Astrocyte of the hippocampus (primary cell): ENCODE measurements at places on chromosomes 1 and 21.
A peak's percentile ranks its signal among the peaks of the same experiment; 100 is the strongest.

- DNase-seq, result peak; percentile 8
Observed at GRCh38 chr1:62439652-62440371, 3.0 kb downstream of the USP1 start.

DNA sequence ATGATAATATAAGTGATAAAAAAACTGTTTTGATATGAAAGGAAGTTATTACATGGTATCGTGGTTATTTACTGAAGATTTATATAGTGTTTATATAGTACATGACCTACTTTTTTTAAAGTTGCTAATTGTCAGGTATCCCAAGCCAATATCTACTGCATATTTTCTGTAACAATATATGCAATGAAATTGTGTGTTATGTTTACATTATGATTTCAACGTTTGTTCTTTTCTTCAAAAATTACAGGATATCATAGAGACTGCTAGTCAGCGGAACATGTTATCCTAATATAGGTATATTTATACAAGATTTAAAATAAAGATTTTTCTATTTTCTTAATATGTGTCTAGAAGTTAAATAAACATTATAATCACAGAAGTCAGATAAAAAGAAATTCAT, 167.5 kb upstream of the DPYD start:
- no peak for DNase-seq

DNA sequence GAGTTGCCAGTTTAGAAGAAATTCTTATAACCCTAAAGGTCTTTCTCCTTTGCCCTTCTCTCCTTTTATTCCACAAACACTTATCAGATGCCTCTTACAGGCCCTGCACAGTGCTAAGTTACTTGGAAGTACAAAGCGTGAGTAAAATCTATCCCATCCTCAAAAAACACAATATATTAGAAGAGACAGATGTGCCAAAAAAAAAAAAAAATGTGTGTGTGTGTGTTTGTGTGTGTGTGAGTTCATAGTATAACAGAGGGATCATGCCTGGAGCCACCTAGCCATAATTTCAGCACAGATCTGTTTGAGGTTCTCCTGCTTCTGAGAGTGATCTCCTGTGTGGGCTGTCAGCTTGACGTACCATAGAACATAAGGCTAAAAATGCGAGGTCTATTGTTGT, 5.0 kb downstream of the FAM20B start:
- no peak for DNase-seq

DNA sequence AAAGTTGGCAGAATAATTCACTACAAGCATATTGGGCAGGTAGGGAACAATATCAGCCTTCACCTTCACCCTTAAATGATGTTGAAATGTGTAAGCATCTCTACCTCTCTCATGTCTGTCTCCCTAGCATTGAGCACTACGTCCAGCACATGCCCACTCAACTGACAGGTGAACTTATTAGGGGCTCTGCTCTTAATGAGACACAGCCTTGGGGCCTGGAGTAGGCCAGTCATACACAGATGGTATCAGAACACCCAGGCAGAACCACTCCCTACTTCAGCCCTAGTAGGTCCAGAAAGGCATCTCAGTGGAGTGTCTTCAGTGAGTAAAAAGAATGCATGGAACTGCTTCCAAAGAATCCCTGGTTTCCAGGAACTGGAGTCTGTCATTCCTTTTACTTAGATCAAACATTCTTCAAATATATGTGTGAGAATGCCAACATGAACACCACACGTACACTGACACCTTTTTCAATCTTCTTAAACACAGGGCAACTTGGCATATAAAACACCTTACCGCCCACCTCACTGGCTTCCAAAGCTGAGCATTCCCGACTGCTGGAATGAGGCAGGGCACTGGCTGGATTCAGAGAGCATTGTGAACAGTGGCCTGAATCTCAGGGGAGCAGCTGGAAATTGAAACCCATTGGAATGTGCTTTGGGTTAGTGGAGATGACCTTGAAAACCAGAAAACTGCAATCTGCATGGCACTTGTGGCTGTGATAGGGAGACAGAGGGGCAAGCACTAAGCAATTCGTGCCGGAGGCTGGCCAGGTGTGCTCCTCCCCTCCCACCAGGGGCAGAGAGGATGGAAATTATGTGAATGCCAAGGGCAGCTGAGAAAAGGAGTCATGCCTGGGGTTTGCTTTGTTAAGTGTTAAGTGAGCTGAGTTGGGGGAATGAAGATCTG, 24.2 kb upstream of the HSD3B1 start:
- DNase-seq, result no peak

- DNase-seq, result peak; percentile 12
Observed at GRCh38 chr1:203475012-203475981, at the start of gene PRELP. Gene PRELP (plus strand): TSS chr1:203475806. CDS start chr1:203483185, 7,379 bp downstream.

DNA sequence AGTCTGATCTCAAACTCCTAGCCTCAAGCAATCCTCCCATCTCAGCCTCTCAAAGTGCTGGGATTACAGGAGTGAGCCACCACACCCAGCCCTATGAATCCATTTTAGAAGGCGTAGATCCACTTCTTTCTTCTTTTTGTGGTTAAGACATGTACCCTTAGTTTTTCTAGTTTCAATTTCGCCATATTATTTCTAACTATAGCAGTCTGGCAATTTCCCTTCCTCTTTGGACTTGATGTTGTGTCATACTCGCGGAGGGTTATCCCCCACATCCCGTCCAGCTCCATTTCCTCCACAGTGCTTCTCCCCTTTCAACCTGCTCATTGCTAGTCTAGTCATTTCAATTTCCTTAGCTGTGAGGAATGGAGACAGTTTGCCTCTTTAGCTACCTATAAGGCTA, 5.2 kb upstream of the LRRC8D start:
- no peak for DNase-seq

DNA sequence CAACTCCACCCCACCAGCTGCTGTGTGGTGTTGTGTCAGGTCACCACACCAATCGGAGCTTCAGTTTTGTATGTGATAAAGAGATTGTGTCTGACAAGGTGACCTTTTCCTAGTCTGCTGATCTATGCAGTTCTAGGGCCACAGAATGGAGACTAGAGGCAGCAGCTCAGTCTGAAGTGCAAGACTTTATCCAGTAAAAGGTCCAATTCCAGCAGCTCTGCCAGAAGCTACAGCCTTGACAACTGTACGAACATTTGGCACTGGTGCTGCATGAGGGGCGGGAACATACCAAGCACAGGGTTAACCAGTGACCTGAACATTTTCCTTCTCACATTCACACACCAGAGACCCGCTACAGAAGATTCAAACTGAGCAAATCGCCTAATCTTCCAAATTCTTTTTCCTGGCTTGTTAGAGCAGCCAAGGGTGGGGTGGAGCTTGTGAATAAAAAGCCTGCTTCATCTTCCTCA, 9.3 kb downstream of the FMO1 start:
- peak; percentile 41 for DNase-seq

GRCh38 chr1:159983681-159984080, 29.6 kb upstream of the SLAMF9 start:
- DNase-seq, result no peak

DNA sequence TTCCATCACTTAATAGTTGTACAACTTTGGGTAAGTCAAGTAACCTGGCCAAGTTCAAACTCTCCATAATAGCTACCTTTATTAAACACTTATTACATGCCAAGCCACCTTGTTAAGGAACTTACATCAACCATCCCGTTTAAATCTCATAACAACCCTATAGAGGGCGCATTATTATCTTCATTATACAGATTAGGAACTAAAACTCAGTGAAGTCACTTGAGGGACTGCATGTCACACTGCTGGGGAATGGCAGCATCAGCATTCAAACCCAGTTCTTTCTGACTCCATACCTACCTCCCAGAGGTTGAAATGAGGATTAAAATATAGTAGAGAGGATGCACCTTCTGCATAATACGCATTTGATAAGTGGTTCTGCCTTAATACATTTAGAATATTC, 47.1 kb upstream of the PLA2G2C start:
- DNase-seq, result no peak

DNA sequence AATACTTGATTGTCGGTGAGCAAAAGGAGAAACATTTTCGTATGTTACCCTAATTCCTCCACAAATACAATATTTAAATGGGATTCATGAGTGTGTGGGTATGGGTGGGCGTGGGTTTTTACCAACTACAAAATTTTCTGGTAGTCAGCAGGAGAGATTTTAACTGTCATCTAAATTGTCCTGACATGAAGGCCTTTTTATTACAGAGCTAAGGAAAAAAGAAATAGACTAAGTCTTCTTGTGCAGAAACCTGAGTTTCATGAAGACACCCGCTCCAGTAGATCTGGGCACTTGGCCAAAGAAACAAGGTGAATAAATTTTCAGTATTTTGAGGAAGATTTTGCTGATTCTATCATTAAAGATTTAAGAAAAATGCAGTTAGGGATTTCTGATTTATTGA, 752 bp downstream of the RGS18 start:
- no peak for DNase-seq

DNA sequence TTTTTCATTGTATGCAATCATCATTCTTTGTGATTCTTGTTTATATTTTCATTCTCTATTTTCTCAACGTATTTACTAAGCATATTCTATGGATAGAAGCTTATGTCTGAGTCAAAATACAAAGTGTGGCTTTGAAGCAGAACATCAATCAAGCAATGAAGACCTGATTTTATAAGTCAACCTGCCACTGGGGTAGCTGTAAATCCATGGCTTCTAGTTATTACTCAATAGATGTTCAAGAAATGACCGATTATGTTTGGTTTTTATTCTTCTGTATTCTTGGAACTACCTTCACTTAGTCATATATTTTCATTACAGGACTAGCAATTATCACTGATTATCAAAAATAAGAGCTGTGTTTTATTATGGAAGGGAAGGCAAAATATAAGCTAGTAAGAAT, 20.5 kb upstream of the PTGS2 start:
- no peak for DNase-seq

DNA sequence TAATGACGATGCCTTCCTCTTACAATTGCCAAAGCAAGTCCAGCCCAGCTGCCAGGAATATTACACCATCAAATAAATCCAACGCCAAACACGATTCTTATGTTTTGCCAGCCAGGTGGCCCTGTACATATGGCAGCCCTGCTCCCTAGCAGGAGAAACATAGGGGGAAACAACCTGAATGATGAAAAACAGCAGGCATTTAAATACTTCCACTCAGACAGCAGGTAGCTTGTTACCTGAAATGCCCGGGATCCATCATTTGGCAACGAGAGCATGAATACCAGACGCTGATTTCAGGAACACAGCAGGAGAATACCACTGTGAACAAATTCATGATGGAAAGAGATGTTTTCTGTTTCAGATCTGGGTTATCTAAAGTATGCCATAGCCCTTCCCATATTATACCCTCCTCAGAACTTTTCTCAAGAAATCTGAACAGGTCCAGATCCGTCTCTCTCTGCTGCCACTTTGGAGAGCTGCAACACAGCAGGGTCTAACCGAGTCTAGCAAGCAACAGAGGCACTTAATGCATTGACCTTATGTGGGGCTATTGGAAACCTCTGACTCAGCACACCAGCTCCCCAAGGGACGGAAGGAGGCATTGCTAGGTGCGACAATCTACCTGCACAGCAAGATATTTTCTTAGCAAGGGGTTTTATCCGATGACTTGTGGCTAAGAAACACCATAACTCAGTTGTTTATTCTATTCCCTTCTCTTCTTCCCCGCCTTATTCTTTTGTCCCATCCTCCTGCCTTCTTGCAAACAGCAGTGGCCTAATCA, 166.3 kb downstream of the BARHL2 start:
- DNase-seq, result no peak

- DNase-seq, result peak; percentile 65
Observed at GRCh38 chr1:60903591-60903990, 178.8 kb upstream of the NFIA start.

- DNase-seq, result no peak
Observed at GRCh38 chr1:18408656-18409370, 71.9 kb upstream of the KLHDC7A start.

DNA sequence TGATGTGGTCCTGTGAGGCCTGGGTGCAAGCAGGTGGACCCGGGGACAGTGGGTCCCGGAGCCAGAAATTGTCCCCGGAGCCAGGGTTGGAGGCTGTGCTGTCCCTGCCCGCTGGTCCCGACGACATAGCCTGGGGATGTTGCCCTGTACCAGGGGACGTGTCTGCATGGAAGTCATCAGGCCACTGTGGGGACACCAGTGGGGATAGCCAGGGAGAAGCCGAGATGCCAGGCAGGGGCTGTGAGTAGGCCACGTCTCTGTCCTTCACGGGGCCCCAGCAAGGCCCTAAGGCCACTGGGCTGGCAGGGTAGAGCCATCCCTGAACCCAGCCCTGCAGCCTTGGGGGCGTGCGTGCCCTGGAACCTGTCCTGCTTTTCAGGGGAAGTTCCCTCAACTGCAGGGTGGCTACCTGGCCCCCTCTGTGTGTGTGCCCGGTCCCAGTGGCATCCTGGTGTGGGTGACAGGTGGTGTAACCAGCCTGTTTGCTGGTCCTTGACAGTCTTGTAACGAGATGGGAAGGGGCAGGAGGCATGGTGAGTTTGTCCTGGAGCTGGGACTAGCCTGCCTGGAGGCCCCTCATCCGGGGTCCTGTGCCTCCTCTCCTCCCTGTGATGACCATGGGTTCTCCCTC, 73.2 kb downstream of the OBSCN start:
- DNase-seq, result no peak

- DNase-seq, result no peak
Observed at GRCh38 chr1:200266871-200267270, 143.0 kb downstream of the ZNF281 start.

GRCh38 chr1:24756395-24756794, 11.1 kb downstream of the CLIC4 start:
- DNase-seq, result no peak

DNA sequence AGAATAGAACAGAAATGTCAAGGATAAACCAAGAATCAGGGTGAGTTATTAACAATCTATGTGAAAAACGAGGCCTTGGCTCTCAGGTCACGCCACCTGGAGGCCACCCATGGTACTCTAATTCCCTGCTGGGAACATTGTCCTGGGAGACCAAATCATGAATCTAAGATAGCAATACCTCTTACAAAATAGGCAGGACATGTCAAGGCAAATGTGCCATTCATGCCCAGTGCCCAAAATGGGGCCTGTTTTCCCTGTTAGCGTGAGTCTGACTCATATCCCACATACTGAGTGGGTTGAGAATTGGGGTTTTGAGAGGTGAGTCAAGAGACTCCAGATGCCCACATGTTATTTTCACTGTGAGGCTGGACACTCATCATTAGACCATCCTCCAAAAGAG, 380.8 kb downstream of the HHIPL2 start:
- DNase-seq, result peak; percentile 67

DNA sequence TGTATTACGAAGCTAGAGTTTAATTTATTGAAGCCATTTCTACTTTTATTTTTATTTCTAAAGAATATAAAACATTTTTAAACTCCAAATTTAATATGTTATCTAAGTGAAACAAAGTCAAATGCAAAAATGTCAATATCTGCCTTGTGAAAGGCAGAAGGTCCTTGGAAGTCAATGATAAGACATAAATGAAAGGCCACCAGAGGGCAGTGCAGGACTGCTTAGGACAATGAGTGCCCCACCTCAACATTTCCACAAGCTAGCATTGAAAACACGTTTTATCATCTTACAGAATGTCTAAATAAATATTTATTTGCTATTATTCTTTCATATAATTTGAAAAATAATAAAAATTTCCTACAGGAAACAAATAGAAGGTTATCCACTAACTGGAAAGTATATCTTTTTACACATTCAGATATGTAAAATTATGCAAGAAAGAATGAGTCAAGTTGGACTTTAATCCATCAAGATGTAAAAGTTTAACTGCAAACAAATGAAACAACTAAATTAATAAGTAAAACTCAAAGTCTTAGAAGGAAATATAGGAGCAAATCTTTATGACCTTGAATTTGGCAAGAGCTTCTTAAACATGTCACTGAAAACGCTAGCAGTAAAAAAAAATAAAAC, 140.1 kb upstream of the FMN2 start:
- DNase-seq, result peak; percentile 78
